ENCODE measurements at places on chromosomes 3 and 15.
A peak's percentile ranks its signal among the peaks of the same experiment; 100 is the strongest.

DNA sequence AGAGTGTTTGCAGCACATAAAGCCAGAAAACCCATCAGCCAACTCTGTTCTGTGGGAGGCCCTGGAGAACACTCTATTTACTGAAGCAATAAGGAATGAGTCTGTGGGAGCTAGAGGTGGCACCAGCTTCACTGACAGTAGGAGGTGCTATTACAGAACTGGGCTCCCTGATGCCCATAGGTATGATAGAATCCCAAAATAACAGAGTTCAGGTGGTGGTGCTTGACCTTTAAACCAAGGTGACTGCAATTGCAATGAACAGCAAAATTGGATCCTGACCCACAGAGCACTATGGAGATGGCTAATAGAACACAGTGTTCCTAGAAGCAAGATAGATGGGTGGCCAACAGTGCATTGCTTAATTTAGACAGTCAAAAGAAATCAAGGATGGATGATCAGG lies 95.4 kb upstream of the RNU6-1 start:
- DNase-seq = no peak

GRCh38 chr3:34065901-34066300 lies 267.5 kb downstream of the PDCD6IP start:
- no peak for DNase-seq

- DNase-seq = no peak
These were observed 53.0 kb downstream of the TMEM45A start for GRCh38 chr3:100545371-100545770.

DNA sequence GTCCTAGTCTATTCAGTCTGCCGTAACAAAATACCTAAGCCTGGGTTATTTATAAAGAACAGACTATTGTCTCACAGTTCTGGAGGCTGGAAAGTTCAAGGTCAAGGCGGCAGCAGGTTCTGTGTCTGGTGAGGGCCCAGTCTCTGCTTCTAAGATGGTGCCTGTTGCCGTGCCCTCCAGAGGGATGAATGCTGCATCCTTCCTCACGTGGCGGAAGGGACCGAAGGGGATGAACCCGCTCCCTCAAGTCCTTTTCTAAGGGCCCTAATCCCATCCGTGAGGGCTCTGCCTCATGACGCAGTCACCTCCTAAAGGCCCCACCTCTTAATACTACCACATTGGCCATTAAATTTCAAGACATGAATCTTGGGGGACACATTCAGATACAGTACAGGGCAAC lies 133.7 kb downstream of the CHSY1 start:
- DNase-seq = no peak

- DNase-seq = no peak
These were observed 132.6 kb upstream of the LIPC start for GRCh38 chr15:58298879-58299850.

- DNase-seq = peak; percentile 18
These were observed 172.6 kb downstream of the P3H2 start for GRCh38 chr3:189947948-189948723.

DNA sequence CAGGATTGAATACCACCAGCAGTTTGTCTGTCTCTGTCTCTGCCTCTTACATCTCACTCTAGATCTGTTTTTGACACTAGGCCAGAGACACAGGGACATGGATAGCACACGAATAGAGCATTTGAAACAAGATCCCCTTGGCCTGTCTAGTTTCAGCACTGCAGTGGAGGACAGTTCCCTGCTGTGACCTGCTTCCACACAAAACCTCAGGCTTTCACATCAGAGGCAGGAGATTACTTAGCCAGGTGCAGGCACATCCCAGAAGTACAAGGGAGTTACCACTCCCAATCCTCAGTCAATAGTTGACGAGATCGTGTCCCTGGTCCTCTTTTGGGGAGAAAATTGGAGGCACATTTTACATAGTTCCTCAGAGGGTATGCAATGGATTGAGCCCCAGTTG lies 34.0 kb upstream of the CCK start:
- no peak for DNase-seq

DNA sequence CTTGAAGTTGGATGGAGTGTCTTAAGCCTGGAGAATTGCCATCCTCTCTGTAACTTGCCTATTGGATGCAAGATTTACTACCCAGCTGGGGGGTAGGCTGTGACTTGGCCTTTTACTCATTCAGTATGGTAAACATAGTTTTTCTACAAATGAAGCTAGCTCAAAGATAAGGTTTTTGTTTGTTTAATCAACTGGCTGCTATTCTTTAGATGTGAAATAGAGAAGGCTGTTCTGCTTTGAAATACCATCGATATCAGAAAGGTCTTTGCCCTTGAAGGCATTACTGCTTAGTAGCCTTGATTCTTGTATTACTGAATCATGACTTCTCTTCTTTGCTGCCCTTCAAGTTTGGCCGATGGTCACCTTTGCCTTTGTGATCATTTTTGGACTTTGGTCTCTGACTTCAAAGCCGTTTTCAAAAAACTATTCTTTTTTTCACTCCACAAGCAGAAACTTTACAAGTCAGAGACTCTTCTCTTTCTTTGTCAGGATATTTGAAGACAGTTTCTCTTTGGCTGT lies 83.1 kb downstream of the GAP43 start:
- DNase-seq = no peak

DNA sequence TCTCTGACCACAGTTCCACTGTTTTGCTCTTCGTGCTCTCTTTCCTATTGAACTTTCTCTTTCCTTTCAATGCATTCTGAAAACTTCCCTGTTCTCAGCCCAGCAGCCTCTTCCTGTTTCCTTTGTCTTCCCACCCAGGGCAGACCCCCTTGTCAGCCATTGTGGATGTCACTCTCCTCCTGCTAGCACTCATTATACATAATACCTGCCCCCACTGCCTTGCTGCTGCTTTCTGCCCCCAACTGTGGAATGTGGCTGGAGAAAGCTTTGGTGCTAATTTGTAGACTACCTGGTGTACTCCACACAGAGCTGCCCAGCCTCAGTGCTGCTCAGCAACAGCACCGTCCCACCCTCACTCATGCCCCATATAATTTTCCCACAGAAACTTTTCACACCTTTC lies 80.2 kb downstream of the CHCHD6 start:
- DNase-seq = no peak

DNA sequence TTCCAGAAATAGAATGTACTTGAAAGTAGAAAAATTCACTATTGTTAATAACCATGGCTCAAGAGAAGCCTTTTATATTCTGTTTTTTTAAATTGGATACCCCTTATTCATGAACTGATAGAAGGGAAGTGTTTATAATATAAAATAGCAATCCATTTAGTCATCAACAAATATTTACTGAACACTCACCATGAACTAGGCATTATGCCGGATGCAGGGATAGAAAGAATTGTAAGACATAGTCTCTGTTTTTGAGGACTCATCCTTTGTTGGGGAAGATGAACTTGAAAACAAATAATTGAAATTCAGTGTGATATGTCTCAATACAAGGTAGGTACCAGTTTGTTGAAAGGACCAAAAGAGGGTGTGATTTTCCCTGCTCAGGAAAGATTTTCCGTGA lies 160.9 kb upstream of the SATB1 start:
- no peak for DNase-seq

- no peak for DNase-seq
These were observed 25.2 kb downstream of the COLQ start for GRCh38 chr3:15496341-15496664.

DNA sequence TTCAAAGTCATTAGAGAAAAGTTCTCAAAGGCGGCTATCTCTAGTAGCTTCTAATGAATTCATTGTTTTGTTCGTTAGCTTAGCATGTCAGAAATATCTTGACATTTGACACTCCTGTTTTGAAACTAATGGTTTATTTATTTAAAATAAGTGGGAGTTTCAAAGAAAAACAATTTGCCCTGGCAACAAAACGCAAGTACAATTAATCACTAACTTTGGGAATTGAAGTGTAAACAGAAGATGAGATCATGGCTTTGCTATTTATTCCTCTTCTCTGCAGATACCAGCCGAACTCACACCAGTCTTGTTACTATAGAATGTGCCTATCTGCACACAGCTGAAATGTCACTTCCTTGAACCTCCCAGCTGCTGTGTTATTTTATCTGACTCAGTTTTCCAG lies 27.5 kb downstream of the MASP1 start:
- DNase-seq = no peak

DNA sequence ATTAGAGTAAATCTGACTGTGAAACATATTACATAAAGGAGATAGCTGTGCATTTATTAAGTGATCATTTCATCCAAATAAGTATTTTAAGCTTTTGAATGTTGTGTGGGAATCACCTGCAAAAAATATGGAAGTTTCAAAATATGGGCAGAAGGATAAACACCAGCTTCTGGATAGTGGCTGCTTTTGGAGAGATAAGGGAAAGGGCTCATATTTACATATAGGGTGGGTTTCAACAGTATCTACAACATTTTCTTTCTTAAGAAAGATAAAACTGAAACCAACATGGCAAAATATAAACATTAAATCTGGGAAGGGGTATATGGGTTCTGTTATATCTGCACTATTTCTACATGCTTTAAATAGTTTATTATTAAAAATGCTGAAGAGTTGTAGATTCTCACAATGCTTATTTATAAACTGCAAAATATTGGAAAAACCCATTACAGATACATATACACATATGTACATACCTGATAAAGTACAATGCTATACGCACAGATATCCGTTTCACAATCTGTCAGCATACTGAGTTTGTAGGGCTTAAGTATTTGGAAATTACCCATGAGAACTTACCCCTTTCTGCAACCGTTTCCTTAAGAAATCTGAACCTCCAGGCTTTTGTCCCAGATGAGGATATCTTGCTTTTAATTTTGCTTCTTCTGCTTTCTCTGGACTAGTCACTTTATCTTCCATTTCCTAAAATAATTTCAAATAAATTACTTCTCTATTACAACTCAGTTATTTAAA lies 12.1 kb downstream of the ARPP19 start:
- DNase-seq = no peak

DNA sequence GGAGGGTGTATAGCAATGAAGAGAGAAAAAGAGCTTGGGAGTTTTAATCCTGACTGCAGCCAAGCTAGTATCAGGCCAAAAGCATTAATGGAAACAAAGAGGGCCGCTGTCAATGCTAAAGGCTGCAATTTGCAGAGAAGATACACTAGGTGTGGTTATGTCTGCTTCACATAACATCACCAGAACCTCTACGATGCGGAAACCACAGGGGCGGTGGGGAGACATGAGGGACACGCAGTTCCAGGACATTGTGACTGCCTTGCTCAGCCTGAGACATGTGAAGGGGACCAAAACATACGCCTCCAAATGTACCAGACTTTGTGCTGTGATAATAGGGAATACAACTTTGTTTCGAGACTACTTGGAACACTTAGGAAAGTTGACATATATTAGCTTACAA lies 88.4 kb downstream of the APBA2 start:
- DNase-seq = peak; percentile 43

DNA sequence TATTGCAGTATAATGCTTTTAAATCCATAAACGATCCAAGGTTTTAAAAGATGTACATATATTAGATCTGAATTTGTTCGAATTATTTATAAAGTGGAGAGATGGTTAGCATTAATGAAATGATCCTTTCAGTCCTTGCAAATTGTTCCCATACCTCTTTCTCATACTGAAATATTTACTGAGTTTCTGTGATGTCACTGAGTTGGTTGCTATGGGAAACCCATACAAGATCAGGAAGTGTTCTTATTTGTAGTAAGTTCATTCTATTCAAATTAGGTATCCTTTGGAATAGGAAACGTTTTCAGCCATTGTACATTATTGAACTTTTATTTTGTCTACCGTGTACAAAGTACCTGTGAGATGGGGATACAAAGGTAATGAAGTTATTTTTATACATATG lies 73.2 kb upstream of the CHL1 start:
- no peak for DNase-seq

- DNase-seq = no peak
These were observed 131.0 kb downstream of the MEX3B start for GRCh38 chr15:81914734-81915256.

- DNase-seq = no peak
These were observed 2.2 kb upstream of the UCN2 start for GRCh38 chr3:48565591-48566400.

GRCh38 chr15:47861111-47861903 lies 144.0 kb downstream of the SEMA6D start:
- DNase-seq = no peak

- no peak for DNase-seq
These were observed 21.7 kb downstream of the ETFA start for GRCh38 chr15:76289582-76289981.

- DNase-seq = no peak
These were observed 643.0 kb upstream of the GOLIM4 start for GRCh38 chr3:168738527-168739325.

GRCh38 chr3:191509078-191509477 lies 48.1 kb downstream of the PYDC2 start:
- DNase-seq = no peak

DNA sequence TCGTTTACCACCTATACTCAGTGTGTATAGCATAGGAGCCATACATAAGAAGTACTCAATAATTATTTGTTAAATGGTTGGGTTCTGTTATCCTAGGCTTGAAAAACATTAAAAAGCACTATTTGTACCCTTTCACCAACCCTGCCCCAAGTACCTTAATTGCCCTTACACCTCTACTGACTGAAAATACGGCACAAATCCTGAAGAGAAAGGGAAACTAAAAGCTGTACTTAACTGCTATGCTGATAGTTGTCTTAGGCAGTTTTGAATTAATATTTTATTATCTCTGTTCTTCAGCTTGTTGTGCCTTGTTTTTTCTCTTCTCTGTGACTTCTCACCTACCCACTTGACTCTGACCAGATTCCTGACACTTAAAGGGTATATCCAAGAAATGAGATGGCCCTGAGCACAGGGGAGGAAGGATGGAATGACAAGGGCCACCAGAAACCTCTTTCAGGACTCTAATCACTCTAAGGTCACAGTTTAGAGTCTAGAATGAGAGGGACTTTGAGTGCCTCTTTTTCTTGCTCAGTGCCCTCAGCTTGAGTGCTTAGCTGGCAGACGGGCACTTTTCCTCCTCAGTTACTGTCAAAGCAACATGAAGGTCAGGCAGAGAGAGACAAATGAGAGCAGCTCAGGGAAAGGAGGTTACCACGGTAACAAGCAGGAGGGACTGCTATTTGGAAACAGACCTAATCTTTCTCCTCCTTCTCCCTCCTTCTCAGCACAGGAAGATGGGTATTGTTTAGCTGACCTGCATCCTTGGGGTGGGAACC lies 136.5 kb downstream of the ZNF609 start:
- DNase-seq = peak; percentile 32

DNA sequence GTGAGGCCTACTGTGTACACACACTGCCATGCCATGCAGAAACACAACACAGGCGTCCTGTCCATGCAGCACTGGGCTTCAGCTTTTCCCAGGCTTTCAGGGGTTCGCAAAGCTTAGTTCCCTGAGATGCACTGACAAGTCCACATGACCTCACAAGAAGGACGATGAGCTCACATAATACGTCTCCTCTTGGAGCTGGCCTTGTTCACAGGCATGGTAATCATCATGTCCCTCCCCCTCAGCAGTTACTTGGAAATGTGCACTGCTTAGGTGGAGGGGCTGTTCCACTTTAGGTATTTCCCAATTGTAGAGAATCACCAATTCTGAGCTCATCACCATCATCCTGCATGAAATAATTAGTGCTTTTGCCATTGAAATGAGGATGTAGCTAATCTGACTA lies 308.8 kb downstream of the LRTM1 start:
- DNase-seq = no peak
